ENCODE measurements at places on chromosomes 4 and X.

DNA sequence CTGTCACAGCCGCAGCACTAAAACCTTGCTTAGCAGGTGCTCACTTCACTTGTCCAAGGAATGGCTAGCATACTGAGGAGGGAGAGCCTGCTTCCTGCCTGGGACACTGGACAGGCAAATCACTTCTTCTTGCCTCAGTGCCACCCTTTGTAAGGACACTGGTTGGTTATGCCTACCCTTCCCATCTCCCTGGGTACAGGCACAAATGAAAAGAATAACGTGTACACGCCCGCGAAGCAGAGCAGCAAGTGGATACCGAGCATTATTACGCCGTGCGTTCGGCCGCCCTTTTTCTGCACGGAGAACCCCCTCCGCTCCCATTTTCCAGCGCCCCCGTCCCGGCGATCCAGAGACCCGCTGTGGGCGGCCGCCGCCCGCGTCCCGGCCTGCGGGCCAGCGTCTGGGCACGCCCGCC, 338 bp upstream of the KLHL2 start:
- DNase-seq: no peak

GRCh38 chr4:106126062-106126461, 189.9 kb downstream of the TBCK start:
- DNase-seq: no peak

GRCh38 chrX:9149501-9150245, 115.7 kb upstream of the FAM9B start:
- no peak for DNase-seq

DNA sequence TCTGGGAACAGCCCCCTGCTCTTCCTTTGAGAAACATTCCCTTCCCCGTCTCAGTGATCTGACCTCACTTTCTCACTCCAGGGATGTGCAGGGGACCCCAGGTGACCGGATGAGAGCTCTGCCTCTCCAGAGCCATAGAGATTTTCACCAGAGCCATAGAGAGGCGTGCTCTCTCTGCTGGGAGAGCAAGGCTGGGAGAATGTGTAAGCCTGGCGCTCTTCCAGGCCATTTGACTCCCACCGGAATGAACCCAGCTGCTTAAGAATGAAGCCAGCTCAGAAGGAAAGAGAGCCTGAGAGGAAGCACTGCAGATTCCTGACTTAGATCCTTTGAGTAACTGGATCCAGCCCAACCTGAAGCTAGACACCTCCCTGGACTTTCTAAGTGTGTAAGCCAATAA, 106.4 kb downstream of the DHX15 start:
- DNase-seq: no peak

DNA sequence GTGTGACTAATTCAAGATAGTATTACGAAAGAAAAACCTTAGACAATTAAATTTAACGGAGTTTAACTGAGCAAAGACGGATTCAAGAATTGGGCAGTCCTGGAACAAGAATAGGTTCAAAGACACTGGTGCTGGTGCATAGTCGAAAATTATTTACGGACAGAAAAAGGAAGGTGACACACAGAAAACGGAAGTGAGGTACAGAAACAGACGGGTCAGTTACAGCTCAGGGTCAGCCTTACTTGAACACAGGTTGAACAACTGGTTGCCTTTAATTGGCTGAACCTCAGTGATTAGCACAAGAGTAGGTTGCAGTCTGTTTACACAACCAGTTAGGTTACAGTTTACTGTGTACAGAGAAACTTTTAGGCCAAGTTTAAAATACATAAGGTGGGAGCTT, 31.5 kb downstream of the KLHL8 start:
- DNase-seq: no peak

- DNase-seq: no peak
Observed at GRCh38 chr4:1556541-1557220, 127.4 kb downstream of the FAM53A start.

All from stomach (tissue), 19 donors.